ENCODE measurements at places on chromosomes 5 and 9.

DNA sequence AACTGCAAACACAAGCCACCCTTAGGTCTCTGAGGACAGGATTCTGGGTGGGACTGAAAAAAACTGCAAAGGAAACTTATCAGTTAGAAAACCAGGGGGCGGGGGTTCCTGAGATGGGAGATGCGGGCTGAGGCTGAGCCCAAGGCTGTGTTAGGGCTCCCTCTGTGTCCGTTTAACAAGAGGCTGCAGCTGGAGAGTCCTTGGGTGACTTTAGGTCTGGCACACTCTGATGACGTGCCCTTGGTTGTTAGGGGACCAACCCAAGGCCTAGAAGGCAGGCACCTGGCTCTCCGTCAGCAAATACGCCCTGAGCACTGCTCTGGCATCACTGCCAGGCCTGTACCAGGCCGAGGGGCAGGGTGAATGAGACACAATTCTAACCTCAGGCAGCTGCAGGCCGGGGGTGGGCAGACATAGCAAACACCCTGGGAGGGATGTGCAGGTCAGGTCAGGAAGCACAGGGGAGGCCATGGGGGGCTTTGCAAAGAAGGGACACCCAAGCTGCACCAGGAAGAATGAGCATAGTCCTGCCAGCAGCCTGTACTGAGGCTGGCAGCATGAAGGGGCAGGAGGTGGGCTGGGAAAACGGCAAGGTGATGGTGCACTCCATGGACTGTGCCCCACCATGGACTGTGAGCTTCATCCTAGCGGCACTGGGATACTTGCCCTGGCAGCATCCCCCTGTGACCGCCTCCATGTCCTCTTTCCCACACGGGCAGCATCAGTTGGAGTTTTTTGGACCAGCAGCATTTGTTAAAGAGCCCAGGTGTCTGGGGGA, 137.9 kb downstream of the GABBR2 start:
- DNase-seq: no peak

DNA sequence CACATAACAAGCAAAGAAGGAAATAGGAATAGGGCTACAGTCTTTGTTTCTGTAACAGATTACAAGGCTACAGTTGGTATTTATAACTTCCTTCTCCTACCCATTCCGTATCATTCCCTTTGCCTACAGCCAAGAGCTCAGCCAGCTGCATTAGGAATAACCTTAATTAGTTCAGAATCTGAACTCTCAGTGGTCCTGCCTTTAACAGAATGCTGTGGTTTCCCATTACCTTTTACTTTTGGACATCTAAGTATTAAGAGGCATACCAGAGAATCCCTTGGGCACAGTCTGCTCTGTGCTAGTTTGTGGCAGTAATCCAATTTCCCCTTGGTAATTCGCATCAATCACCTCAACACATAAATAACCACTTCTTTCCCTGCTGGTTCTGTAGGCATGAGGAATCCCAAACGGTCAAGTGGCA, 44.2 kb downstream of the PKD2L2 start:
- no peak for DNase-seq

DNA sequence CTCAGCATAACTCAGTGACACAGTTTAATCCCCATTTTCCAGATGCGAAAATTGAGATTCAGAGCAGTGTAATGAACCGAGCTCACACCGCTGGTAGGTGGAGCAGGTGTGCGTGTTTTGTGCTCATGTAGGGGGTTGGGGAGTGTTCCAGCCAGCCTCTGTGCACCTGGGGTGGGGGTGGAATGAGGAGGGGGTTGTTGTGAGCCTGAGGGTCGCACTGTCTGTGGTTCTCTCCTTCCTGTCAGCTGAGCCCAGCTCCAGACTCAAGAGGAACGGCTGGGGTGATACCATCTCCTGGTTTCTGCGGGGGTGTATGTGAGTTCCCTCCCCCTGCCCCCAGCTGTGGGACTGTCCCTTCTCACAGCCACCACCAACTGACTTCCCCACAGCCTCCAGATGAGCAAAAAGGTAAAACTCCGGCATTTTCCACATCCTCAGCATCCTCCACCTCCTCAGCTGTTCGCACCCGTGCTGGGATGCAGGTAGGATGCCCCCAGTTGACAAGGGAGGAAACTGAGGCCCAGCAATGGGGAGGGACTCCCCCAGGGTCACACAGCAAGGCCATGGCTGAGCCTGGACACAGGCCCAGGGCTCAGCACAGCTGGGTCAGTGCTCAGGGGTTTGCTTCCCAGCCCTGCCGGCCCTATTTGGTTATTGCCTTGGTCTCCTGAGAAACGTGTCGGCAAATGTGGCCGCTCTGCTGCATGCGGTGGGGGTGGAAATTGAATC, 2.1 kb downstream of the SH2D3C start:
- DNase-seq: peak; percentile 77

- no peak for DNase-seq
Measured at GRCh38 chr9:125239631-125240597, 1.2 kb downstream of the HSPA5 start.

DNA sequence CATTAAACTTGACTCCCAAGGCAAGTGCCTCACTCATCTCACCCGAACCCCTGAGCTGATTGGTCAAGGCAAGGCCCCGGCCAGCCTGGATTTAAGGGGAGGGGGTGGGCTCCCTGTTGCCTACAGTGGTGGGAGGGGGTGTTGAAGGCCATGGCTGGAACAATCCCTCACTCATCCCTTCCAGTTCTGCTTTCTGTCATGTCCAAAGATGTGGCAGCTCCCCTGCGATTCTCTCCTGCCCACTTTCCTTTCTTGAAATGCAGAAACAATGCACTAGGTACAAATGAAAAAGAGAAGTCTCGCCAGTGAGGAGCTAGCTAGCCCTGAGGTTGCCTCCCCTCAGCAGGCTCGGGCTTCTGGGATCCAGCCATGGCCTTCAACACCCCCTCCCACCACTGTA, 240.9 kb downstream of the SYK start:
- no peak for DNase-seq
